ENCODE measurements at places on chromosomes 5 and 9.

GRCh38 chr9:6907772-6908381 lies 150.1 kb downstream of the KDM4C start:
- no peak for DNase-seq

DNA sequence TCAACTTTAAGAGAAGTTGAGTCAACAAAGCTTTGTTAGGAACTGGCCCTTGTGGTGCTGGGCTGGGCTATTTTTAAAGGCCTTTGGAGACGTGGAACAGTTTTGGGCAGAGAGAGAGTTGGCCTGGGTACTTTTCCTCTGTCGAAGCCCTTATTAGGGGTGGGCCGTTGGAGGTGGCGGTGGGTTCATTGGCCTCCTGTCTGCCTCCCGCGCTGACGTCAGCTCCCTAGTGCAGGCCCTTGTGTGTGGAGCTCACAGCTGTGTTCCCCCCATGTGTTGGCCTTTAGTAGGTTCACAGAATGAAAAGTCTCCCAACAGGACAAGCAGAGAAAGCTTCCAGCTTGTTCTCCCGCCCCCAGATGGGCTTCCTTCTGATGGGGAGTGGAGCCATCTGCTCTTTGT lies 2.7 kb downstream of the NCS1 start:
- no peak for DNase-seq

DNA sequence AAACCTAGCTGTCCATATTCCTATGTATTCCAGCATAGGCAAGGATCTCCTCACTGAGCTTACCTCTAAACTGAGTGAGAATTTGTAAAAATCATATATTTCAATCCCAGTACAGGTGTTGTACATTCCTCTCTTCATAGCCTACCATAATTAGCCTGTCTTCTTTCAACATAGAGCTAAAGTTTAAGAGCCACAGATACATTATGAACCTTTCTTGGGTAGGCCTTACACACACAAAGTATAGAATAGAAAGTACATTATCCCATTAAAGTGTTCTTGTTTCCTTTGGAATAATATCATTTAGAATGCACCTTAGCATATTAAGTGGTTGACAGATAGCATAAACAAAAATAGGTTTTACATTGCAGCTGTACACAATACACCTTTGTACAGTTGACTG lies 282.1 kb upstream of the TMEM161B start:
- no peak for DNase-seq

DNA sequence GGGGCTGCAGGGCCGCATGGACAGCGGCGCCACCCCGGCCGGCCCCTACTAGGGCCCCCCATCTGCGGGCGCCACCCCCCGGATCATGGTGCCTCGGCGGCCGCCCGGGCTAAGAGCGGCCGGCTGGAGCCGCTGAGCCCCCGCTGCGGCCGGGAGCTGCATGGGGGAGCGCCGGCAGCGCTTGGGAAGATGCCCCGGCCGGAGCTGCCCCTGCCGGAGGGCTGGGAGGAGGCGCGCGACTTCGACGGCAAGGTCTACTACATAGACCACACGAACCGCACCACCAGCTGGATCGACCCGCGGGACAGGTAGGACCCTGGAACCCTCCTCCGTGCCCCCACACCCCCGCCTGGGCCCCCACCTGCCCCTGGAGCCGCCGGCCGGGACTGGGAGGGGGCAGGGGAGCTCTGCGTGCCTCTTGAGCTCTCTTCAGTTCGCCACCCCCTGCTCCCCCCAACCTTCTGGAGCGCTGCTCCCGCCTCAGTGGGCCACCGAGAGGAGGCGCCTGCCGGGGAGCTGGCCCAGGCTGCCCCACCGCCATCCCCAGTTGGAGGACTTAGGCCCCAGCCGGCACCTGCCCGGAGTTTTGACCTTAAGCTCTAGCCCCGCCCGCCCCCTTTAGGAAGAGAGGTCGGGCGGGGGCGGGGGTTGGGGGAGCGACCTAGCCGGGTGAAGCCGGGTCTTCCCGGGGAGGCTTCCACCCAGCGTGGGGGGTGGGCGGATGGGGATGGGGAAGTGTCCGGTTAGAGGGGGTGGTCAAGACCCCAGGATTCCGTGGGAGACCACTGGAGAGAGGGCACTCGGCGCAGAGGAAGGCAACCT lies 730 bp downstream of the WWC1 start:
- DNase-seq = no peak

GRCh38 chr5:161700065-161700464 lies 14.5 kb downstream of the GABRA6 start:
- DNase-seq = no peak

- DNase-seq = no peak
These were observed 7.9 kb downstream of the PTPRD start for GRCh38 chr9:10604927-10605326.

DNA sequence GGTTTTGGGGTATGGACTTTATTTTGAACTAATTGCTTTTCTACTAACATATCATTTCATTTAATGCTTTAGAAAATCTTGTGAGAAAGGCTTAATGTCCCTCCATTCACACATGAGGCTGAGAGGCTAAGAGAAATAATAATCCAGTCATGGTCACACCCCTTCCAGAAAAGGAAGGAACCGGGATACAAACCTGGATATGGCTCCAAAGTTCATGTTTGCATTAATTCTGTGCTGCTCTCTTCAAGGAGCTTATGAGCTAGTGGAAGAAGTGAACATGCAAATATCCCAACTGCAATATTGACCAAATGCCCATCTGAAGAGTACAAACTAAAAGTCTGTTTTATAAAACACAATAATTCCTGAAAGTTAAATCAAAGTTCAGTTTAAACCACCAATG lies 732.1 kb upstream of the RIOK2 start:
- no peak for DNase-seq

GRCh38 chr9:1877951-1878350 lies 137.2 kb upstream of the SMARCA2 start:
- no peak for DNase-seq

- DNase-seq = no peak
These were observed 96.2 kb upstream of the IL6ST start for GRCh38 chr5:56090793-56091460.
